ENCODE measurements at places on chromosomes 4 and X. TPM values are rescaled to one million over a fixed set of nuclear protein-coding genes. Genes with fewer than 3 reads are reported as not detected.
A peak's percentile ranks its signal among the peaks of the same experiment; 100 is the strongest.

DNA sequence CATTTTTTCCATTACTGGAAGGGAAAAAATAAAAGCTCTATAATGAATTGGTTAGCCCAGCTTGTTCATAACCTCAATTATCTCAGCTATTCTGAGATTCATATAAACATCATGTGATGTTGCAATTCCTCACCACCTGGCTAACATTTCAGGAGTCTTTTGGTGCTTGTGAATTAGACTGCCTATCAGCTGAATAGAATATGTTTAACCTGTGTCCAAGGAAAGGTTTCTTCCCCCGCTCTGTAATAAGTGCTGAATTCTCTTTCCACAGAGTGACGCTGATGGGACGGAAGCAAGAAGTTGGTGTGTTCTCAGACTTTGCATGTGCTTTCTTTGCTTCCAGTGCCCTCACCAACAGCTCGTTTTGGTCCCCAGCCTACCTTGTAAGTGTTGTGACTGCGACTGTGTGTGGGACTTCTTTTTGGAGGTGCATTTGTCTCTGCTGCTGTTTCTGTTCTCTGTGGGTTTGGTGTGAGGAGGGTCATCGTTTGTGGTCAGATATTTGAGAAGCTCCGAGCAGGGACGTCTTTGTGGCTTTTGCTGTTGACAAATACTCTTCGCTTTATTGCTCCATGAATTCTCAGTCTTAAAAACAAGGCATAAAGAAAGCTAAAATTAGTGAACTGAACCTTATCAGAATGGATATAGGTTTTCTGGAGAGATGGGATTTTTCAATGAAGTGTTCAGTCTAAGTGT, 61.7 kb downstream of the PPARGC1A start:
- DNase-seq: no peak

ESX1 gene
- total RNA-seq: not detected

- DNase-seq: no peak
These were observed 876 bp downstream of the MPP1 start for GRCh38 chrX:154804261-154804956.

TMEM154 gene
- 1.8 TPM for total RNA-seq

DNA sequence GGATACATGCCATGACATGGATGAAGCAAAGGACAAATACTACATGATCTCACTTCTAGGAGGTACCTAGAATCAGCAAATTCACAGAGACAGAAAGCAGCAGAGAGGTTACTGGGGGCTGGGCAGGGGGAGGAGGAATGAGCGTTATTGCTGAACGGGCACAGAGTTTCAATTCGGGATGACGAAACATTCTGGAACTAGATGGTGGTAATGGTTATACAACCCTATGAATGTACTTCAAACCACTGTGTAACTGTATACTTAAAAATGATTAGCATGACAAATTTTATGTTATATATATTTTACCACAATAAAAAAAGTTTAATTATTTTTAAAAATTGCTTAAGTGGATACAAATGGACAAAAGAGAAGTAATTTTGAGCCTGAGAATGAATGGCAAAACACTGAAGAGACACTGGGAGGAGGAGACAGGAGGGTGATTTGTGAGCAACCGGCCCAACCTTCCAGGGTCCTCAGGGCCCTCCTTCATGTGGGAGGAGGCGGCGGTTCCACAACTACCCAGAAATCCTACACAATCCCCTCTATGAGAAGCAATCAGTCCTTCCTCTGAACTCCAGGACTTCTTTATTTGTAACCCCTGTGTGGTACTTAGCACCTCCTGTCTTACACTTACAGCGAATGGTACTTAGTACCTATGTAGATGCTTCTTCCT, 14.1 kb downstream of the ACSL1 start:
- DNase-seq: no peak

GRCh38 chrX:24760363-24761000, 66.8 kb downstream of the POLA1 start:
- DNase-seq: no peak

DNA sequence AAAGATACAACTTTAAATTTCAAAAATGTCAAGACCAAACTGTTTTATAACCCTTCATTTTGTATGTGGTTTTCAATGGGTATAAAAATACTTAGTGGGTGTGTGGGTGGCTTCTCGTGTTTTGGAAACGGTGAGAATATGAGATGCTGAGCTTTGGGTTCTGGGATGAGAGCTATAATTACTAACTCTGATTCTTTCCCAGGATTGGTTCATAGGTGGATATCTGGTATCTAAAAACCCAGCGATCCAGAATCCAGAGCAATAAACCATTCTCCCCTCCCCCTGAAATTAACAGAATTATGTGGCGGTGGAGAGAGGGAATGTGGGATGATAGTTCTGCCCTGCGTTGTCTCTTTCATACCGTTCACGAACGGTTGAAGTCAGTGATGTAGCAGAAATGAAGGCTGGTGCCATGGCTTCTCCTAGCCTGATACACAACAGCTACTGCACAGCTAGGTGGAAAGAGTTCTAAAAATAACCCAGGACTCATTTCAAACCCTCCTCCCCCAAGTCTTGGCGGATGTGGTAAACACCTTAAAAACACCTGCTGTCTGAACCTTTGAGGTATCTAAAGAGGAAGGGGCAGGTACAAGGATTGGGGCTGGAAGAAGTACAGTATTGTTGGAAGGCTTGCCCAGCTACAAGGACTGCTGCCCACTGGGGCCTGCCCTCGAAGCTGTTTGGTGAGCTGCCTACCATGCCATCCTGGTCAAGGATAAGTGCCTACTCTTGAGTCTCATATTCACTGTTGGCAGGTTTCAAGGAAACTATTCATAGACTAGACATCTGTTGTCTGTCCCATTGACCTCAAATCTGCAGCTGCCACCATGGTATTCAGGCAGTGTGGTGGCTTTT, 44.5 kb downstream of the SEPTIN11 start:
- no peak for DNase-seq

DNA sequence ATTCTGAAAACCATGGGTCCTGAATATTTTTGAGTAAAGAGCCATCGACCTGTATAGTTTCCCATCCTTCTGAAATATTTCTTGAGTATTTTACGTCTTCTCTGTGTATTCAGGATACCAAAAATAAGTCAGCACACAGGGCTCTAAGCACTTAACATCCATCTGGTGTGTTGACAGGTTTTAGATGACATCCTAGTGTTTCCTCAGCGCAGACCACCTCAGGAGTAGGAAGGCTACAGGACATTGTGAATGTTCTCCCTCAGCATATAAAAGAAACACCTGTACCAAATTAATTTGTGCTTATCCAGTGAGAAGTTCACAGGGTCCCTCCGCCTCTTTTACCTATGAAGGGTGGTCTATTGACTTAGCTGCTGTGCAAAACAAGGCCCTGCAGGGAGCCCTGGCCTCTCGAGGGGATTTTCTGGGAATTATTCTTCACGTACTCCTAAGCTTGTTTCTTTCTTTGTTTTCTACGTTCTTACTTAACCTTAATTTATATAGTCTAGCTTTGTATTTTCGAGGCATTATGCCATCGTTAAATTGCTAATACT, 241.8 kb downstream of the FBXO8 start:
- DNase-seq: no peak

GRCh38 chr4:2363056-2363721, 55.3 kb downstream of the ZFYVE28 start:
- peak; percentile 50 for DNase-seq

DNA sequence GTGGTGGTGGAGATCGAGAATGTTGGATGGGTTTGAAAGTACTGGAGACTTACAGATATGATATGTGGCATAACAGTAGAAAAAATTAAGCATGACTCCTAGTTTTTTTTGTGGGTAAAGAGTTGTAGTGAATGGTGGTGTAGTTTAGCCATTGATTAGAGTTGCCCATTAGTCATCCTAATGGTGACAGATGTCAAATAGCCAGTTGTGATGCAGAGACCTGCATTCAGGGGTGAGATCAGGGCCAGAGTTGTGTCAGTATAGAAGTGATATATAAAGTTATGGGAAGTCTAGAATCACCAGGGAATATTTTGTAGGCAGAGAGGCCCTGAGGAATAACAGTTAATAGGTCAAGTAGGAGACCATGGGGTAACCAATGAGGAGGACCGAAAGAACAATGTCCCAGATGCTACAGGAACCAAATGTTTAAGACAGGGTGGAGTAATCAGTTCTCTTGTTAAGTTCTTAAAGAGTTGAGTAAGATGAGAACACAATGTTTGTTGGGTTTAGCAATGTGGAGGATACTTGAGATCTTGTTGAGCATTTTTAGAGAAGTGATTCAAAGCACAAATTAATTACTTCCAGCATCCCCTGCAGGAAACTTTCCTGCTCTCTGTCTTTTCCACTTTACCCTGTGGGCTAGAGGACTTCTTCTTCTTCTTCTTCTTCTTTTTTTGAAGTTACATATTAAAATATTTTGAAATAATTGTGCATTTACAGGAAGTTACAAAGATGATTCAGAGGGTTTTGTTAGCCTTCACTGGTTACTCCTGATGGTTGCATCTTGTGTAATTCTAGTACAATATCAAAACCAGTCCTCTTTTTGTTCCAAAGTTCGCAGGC, 13.3 kb downstream of the SGMS2 start:
- DNase-seq: no peak

DNA sequence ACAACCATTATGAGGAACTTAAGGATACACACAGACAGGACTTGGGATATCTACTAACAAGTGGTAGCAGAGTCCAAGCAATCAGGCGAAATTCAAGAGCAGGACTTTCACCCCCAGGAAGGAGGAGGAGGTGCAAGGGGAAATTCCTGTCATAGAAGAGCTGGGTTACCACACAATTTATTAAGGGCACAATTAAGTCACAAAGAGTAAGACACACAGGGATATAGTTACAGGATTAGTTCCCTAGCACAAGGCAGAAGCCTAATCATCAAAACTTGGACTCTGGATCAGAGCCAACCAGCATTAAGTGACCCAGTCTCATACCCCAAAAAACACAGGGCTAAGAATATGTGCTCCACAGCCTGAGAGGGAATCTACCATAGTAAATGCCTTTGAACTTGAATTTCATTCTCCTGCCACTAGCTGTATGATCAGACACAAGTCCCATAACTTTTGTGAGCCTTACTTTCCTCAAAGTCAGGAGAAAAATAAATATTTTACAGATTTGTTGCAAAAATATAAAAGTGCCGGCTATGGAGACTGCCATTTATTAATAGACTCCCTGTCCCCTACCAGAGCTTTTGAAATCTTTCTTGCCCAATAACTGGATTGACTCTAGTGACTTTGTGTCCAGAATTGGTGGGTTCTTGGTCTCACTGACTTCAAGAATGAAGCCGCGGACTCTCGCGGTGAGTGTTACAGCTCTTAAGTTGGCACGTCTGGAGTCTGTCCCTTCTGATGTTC, 87.0 kb downstream of the SYNPO2 start:
- DNase-seq: no peak

DNA sequence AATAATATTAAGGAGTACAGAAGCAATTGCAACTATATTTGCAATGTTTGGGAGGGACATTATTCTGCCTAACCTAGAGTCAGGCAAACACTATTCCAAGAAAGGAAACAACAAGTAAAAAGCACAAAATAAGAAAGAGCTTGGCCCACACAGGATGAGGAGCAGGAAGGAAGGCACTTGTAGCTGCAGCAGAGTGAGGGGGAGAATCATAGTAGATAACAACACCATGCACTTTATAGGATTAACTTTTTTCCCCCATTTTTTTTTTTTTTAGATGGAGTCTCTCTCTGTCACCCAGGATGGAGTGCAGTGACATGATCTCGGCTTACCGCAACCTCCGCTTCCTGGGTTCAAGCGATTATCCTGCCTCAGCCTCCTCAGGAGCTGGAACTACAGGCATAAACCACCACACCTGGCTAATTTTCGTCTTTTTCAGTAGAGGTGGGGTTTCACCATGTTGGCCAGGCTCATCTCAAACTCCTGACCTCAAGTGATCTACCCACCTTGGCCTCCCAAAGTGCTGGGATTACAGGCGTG, 10.3 kb upstream of the JCHAIN start:
- DNase-seq: no peak

DNA sequence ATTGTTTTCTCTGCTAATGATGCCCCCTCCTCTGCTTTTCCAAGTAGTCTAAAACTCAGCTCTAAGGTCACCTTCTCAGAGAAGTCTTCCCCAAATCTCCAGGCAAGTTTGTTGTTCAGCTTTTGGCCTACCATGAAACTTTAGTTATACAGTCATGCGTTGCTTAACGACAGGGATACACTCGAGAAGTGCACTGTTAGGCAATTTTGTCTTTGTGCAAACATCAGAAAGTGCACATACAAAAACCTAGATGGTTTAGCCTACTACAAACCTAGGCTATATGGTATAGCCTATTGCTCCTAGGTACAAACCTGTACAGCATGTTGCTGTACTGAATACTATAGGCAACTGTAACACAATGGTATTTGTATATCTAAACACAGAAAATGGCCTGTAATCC, 91.9 kb downstream of the WDFY3 start:
- DNase-seq: no peak

EFHC2 gene
- total RNA-seq: not detected

DNA sequence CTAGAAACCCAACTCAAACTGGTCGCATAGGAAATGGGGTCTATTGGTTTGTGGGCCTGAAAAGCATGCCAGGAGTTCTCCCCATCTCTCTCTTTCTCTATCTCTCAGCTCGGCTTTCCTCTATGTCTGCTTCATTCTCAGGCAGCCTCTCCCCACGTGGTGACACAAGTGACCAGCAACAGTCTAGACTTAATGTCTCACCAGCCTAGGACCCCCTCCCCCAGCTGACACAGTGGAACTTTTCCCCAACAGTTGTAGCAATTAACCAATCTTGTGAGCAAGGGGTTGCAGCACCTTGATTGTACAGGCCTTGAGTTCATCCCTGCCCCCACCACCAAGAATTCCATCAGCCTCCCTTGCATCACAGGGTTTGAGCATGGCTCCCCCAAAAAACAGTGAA, 159.8 kb upstream of the KIT start:
- DNase-seq: no peak

Data from chondrocyte (in vitro differentiated cells).